Stimulated activated CD4-positive, alpha-beta T cell treated with anti-CD3 and anti-CD28 coated beads, TNF-alpha, amount 100 ng/mL, for 1 hour (primary cell): ENCODE measurements at places on chromosomes 7 and 10.

GRCh38 chr7:13117103-13117502, 429.7 kb downstream of the ARL4A start:
- no peak for DNase-seq

DNA sequence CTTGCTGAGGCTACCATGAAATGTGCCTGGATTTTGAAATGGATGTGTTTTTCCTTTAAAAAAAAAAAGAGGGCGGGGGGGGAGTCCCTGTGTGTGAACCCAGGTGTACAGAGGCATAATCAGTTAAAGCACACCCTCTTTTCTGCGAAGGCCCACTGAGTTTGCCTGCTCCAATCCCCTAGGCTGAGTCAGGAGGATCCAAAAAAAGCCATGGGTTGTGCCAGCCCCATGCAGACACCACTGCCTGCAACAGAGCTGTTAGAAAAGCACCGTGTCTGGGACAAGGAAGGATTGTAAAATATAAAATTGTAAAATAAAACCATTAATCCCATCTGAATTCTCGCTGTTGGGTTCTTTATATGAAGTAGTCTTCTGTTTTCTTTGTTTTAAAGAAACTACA, 217.9 kb downstream of the ADAM12 start:
- no peak for DNase-seq

GRCh38 chr7:68014031-68014736, 1017.6 kb downstream of the TYW1 start:
- no peak for DNase-seq

- DNase-seq = no peak
Measured at GRCh38 chr10:61175316-61175715, 231.3 kb upstream of the RHOBTB1 start.

GRCh38 chr7:116955801-116956476, 2.6 kb downstream of the ST7 start:
- no peak for DNase-seq

- no peak for DNase-seq
Measured at GRCh38 chr7:30852308-30852684, 59.4 kb upstream of the AQP1 start.

GRCh38 chr10:44008270-44008916, 359.7 kb upstream of the ZNF32 start:
- no peak for DNase-seq

DNA sequence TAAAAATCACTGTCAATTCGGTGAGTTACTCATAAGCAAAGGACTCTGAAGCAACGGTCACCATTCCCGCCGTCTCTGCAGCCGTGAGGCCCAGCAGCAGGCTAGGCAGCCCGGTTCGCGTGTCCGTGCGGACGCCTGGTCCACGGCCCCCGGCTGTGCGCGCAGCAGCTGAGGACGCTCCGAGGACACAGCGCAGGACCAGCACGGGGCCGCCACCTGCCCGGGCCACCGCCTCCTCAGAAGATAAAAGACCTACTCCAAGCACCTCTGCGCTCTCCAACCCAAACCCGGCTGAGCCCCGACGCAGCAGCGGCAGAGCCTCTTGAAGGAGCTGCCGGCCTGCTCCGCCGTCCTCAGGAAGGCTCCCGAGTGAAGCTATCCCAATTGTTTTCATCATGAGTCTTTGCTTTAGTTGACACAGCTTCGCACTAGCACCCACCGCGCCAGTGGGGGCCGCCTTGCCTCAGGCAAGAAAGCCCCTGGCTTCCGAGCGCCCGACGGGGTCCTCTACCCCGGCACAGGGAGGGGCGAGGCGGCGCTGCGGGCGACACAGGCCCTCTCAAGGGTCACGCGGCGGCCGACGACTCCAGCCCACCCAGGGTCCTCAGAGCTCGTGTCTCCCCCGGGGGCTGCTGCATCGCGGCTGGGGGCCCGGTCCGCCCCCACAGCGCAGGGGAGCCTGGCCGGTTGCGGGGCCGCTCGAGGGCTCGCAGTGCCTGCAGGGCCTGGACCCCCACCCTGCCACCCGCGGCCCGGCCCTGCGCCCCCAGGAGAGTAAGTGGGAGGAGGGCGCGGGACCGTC, 16.9 kb upstream of the GPR146 start:
- DNase-seq = no peak

- DNase-seq = no peak
Measured at GRCh38 chr10:6247041-6247712, 44.4 kb downstream of the PFKFB3 start.

GRCh38 chr7:2610898-2611297, 20.9 kb upstream of the TTYH3 start:
- no peak for DNase-seq

DNA sequence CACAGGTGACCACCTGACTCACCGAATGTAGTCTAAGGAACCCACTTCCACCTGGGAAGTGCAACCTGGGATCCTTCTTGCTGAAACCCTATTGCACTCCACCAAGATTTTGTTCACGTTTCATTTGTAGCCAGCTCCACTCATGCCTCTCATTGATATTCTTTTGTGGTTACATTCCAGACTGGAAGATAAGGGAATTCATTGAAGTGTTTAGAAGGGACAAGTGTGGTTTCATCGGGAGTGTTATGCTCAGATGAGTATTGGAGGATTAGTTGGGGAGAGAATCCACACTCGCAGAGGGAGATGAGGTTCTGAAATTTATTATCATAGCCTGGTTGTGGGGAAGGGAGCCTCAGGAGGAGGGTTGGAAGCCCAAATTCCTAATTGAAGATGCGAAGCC, 320.4 kb downstream of the KCNMA1 start:
- no peak for DNase-seq

- DNase-seq = no peak
Measured at GRCh38 chr7:91265693-91266066, 1.4 kb downstream of the FZD1 start.

- no peak for DNase-seq
Measured at GRCh38 chr7:35004531-35005095, 32.7 kb downstream of the DPY19L1 start.

- no peak for DNase-seq
Measured at GRCh38 chr10:111934931-111935330, 248.6 kb downstream of the GPAM start.

GRCh38 chr7:25624833-25625232, 396.5 kb upstream of the NPVF start:
- no peak for DNase-seq

- DNase-seq = no peak
Measured at GRCh38 chr7:97215556-97215955, 98.1 kb downstream of the SDHAF3 start.

DNA sequence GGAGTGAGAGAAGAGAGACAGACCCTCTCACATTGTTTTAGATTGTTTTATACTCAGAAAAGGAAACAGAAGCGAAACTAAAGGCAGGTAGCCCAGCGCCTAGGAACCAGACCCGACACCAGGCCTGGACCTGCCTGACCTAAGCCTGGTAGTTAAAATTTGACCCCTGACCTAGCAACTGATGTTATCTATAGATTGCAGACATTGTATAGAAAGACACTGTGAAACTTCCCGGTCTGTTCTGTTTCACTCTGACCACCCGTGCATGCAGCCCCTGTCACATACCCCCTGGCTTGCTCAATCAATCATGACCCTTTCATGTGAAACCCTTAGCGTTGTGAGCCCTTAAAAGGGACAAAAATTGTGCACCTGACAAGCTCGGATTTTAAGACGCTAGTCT, 31.6 kb downstream of the VIPR2 start:
- DNase-seq = no peak

- DNase-seq = no peak
Measured at GRCh38 chr10:55263327-55263726, 462.3 kb upstream of the PCDH15 start.

DNA sequence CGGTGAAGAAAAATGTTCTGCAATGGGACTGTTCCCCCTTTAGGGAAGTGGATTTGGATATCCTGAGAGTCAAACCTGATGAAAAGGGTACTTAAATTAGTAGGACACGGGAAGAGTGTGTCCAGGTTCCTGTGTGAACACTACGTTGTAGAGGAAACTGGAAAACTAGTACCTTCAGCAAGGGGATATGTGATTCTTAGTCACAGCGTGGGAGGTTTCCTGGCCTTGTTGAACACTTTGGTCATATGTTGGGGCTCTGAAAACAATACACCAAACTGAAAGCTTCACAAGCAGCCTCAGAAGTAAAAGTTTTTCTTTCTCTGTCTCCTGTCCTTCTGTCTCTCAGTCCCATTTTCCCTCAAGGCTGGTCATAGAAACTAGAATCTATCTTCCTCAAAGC, 306.9 kb upstream of the GLI3 start:
- no peak for DNase-seq

DNA sequence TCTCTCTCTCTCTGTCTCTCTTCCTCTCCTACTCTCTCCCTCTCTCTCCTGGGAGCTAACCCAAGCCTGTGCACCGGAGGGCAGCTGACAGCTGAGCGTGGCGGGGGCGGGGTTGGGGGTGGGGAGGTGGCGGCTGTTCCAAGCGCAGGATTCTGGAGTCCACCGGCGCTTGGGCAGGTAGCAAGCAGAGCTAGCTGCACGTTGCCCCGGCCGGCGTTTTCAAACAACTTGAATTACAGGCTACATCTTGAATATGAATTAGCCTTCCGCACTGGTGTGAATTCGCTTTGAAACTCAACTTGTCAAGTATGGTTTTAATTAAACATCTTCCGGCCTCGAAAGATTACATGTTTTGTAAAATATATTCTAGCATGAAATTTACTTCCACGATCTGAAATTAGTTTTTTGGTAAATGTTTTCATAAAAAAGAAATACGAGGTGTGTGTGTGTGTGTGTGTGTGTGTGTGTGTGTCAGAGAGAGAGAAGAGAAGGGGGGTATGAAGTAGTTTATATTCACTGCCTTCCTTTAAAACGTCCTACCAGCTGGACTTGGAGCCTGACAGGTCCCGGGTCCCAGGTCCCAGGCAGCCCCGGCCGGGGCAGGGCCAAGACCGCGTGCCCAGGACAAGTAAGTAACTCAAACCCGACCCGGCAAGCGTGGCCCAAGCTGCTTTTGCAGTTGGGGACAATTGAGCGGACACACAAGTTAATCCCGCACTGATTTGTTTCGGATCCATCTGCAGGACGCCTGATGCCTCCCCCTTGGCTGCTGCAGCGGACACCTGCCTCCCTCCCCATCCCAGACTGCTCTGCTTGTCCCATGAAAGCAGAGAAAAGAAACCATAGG, 9.0 kb upstream of the DLX6 start:
- no peak for DNase-seq

- DNase-seq = no peak
Measured at GRCh38 chr7:122790132-122790531, 87.4 kb upstream of the RNF148 start.

DNA sequence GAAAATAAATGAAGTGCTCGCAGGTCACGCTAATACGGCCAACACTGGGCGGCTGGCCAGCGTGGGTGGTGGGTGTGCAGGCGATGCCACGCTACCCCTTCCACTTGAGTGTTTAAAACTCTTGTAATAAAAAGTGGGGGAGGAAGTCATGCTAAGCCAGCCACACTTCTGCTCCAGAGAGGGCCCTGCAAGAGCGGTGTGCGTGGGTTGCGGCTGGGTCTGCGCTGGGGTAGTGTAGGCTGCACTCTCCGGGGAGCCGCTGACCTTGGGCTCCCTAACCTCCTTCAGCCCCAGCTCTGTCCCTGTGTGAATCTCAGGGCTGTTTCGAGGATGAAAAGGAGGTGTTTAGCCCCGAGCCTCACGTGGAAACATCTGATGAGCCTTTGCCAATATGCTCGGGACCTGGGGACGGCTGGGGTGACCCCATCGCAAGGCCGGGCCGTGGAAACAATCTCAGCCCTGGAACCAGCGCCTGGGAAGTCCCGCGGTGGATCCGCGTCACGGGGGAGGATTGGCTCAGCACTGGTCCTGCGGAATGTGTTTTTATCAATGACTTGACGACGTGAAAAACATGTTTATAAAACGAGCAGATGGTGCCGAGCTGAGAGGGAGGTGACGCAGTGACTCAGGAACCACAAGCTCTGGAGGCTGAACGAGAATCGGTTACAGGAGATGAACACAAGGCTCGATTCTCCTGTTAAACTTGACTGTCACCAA, 278.5 kb downstream of the DNAJB6 start:
- DNase-seq = no peak

- DNase-seq = no peak
Measured at GRCh38 chr7:120272261-120272660, 714 bp upstream of the KCND2 start.

GRCh38 chr7:29444267-29444666, 119.4 kb upstream of the PRR15 start:
- DNase-seq = no peak

GRCh38 chr7:24138343-24138742, 145.6 kb upstream of the NPY start:
- no peak for DNase-seq

DNA sequence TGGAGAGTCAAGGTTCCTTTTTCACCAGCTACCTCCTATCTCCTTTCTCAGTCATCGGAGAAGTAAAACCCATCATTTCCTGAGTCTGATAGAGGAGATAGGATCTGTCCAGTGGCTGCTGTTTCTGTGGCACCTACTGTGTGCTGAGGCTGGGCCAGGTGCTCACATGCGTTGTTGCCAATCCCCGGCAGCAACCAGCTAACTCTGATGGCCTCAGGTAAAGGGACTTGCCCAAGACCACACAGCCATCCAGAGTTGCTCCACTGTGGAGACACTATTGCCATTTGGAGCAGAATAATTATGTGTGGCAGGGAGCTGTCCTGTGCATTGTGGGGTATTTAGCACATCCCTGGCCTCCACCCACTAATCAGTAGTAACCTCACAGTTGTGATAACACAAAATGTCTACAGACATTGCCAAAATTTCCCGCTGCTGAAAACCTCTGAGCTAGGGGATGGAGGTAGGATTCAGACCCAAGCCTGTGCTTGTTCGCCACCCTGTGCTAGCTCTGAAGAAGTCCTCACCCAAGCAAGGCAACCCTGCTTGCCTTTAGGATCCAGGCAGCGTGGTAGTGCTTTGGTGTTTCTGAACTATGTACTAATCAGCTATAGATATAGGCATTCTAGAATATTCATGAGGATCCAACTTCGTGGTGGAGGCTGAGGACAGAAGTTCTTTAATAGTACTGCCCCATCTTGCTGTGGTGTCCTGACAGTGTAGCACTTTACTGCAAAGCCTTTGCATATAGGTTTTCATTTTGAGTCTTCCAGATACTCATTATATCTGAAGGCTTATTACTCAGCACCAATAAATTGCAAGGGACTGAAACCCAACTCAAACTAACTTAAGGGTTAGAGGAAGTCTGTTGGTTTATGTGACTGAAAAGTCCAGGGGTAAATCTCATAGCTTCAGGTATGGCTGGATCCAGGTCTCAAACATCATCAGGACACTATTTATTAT, 164.6 kb downstream of the GRK5 start:
- DNase-seq = no peak

GRCh38 chr7:158442260-158442659, 145.4 kb downstream of the PTPRN2 start:
- DNase-seq = no peak

DNA sequence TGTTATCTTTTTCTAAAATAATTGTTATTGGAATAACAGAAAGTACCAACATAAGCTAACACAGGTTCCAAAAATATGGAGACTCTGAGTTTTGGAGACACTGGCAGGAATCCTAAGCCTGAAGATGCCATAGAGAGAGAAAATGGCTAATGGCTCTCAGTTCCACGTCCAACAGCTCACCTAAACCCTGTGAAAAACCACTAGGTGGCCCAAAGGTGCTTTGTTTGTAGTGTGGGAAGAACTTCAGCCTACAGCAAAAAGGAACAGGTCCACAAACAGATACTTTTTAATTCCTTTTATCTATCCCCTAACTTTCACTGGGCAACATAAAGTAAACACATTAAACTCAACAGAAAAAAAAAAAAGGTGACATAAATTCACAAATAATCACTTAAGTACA, 272.3 kb downstream of the SEMA3D start:
- no peak for DNase-seq
